Activated T-cell treated with anti-CD3 and anti-CD28 coated beads, Interleukin-2, amount 50 U/mL, for 72 hours (primary cell): ENCODE measurements at places on chromosomes 13 and 19.

DNA sequence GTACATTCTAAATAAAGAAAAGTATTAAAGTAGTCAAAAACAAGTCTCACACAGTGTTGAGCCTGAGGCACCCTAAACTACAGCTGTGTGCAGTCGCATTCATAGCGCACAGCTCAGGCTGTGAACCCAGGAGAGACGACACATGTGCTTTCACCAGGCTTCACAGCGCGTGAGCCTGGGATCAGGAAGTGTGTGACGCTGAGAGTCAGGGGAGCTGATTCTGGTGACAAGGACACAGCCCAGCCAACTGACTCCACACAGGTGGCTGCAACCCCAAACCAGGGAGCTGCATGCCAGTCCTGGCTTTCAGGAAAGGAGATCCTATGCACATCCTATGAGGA, 41.6 kb downstream of the COL4A1 start:
- H3K4me1 ChIP-seq: no peaks in the 10 kb centered on the region
- peaks cover 42% of the 10 kb centered on the region for H3K27me3 ChIP-seq
- H3K36me3 ChIP-seq: no peaks in the 10 kb centered on the region
- DNase-seq: no peak
- no peak overlapping the region for H3K4me3 ChIP-seq

GRCh38 chr19:27671876-27672275, 1541.1 kb downstream of the UQCRFS1 start:
- H3K4me3 ChIP-seq: no peak overlapping the region
- H3K36me3 ChIP-seq: peaks cover 4% of the 10 kb centered on the region
- H3K27ac ChIP-seq: no peak overlapping the region
- no peak for DNase-seq

GRCh38 chr13:70714993-70715392, 606.7 kb upstream of the KLHL1 start:
- no peaks in the 10 kb centered on the region for H3K27me3 ChIP-seq
- H3K4me3 ChIP-seq: no peak overlapping the region
- DNase-seq: no peak
- no peak overlapping the region for H3K27ac ChIP-seq
- no peaks in the 10 kb centered on the region for H3K36me3 ChIP-seq

GRCh38 chr13:99226513-99226912, 25.9 kb downstream of the UBAC2 start:
- H3K36me3 ChIP-seq: peaks cover 8% of the 10 kb centered on the region
- peaks cover 91% of the 10 kb centered on the region for H3K4me1 ChIP-seq
- no peaks in the 10 kb centered on the region for H3K27me3 ChIP-seq
- no peak overlapping the region for H3K4me3 ChIP-seq
